ENCODE measurements at places on chromosomes 3 and 15.

DNA sequence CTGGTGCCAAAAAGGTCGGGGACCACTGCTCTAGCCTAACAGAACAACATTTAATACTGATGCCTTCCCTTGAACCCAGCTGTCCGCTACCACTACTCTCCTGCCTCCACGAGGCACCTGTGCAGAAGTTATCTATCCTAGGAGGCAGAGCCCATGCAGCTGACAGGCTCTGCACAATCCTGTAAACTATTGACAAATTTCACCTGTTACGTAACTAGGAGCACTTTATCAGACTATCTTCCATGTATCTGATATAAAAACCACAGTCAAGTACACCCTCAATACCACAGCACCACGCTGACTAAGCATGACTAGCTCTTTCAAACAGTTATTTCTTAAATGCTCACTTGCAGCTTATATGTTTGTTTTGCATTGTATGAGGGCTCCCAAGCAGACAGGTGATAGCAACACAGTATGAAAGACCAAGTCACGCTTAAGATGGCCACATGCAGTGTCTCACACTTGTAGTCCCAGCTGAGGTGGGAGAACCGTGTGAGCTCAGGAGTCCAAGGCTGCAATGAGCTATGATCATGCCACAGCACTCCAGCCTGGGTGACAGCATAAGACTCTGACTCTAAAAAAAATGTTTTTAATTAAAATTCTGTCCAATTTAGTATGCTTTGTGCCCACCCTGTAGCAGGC, 4.5 kb upstream of the IL17RC start:
- DNase-seq, result no peak

GRCh38 chr3:114902691-114903101, 244.4 kb downstream of the ZBTB20 start:
- no peak for DNase-seq

GRCh38 chr3:100719136-100719535, 9.8 kb downstream of the TFG start:
- DNase-seq, result no peak

DNA sequence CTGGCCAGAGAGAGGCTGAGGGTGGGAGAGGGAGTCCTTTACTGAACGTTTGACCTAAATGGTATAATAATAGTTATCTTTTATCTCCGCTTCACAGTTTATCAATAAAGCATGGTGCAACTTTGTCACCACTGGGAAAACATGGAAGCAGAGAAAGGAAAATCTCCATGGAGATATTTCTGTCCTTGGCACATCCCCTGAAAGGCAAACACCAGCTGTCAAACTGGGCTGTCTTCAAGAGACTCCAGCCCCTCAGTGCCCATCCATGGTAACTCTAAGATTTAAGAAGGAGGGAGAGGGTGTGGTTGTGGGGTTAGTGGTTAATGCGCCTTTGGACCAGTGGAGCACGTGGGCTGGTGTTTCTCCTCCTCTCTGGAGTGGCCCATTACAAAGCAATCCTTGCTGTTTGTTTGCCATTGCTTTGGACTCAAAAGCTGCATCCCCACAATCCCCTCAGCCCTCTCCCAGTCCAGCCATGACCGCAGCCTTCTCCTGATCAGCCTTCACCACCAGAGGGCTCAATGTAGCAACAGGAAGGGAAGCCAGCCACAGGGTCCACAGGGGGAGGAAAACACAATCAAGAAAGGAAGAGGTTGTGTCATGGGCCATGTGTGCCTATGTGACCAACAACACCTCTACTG, 38.2 kb upstream of the FAM174B start:
- no peak for DNase-seq

DNA sequence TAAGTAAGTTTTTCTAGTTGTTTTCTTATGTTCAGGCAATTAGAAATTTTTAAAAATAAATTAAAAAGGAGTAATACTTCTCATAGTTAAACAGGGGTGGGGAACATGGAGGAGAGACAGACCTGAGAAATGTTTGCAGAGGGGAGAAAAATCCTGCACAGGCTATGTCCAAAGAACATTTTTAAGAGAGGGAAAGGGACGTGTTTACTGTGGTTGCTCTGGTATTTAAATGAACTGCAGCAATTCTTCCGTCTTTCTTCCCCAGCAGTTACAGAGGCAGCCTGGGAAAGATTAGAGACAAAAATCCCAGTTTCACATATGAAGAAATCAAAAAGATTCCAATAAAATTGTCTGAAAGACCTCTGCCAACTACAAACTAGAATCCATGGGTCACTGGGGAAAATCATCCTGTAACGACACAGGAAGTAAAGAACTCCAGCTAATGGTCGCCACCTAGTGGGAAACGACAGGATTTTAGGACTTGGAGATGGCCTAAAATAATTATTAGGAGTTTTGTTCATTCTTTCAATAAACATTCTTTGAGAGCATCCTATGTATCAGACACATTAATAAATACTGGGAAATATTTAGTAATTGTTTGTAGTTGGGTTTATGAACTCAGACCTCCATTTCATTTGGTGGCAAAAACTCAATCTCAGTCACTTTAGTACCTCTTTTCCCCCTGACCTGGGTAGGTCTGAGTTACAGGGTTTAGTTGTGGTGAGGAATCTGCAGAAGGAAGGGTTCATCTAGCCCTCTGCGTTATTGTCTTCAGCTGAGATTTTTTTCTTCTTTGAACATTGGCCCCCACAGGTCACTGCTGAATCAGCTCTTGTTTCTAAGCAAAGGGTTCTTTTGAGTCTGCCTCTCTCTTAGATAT, 69.9 kb upstream of the GOLIM4 start:
- no peak for DNase-seq

DNA sequence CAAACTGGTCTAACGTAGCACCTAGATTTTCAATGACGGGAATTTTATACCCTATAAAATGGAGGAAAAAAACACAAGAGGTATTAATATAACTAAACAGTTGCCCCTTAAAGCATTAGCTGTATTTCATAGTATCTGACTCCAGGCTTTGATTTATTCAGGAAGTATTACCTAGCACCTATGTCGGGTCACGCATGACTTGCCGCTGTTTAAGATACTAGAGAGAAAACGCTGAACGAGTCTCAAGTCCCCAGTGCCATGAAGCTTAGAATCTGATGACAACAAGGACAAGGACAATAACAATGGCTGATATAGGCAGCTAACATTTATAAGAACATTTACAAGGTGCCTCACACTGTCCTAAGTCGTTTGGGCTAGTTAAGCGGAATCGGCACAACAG, 1.9 kb downstream of the SNRPA1 start:
- DNase-seq, result no peak

DNA sequence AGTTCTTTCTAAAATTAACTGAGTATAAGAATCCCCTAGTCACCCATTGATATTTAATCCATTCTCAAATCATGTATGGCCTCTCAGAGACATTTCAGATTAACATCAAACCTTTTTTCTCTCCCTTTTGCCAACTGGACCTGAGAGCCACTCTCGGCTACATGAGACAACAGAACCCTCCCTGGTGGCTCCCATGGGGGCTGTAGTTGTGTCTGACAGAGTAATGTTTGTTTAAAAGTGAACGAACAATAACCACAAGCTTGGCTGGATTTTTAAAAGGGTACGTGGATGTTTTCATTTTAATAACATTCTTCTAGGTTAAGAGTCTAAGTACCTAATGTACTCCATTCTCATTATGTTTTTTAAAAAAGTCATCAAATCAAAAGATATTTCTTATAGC, 37.1 kb downstream of the P3H2 start:
- DNase-seq, result no peak

DNA sequence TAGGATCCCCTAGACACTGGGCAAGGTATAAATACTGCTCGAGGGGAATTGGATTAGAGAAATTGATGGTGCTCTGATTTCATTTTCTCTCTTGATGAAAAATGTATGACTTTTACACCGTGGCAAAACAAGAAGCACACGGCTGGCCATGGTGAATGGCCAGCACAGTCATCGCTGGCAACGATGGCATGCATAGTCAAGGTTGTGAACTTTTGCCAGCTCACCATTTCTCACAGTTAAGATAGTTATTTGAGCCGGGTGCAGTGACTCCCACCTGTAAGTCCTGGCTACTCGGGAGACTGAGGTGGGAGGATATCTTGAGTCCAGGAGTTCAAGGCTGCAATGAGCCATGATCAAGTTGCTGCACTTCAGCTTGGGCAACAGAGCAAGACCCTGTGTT, 95.4 kb downstream of the HMG20A start:
- DNase-seq, result no peak

GRCh38 chr3:83076041-83076440, 1314.6 kb upstream of the GBE1 start:
- no peak for DNase-seq

DNA sequence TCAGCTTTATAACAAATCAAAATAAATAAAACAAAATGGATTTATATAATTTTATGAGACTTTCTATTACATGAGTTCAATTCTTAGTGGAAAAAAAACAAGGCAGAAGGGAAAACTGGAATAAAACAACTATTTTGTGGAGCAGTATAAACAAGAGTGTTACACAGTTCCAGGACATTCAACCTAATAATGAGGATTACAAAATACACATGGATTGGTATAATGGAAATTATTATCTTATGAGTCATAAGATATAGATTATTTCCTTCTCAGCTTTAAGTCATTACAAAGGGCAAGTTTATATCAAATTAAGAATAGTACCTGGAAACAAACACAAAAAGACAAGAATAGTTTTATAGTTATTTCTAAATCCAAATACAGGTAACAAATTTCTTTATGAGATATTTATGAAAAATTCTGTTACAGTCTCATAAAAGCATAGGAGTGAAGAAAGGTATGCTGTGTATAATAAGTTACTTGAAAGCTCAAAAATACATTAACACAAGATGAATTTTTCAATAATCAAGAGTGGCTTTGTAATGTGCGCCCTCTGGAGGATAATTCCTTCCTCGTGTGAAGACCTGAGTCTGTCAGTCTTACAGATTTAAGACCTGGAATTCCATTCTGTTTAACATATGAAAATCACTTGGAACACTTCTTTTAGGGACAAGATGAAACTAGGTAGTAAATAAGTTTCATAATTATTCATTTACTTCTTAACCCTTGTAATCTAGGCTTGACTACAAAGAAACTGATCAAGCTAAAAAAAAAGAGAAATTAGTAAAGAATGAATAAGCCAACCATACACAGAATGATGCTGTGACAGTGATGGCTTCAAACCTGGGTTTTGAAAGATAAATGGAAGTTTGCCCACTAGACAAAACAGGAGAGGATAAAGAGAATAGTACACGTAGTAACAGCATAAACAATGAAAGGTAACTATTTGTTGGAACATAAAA, 9.5 kb downstream of the COPS2 start:
- DNase-seq, result peak; percentile 21

GRCh38 chr3:43405888-43406642, 119.7 kb downstream of the SNRK start:
- DNase-seq, result no peak

DNA sequence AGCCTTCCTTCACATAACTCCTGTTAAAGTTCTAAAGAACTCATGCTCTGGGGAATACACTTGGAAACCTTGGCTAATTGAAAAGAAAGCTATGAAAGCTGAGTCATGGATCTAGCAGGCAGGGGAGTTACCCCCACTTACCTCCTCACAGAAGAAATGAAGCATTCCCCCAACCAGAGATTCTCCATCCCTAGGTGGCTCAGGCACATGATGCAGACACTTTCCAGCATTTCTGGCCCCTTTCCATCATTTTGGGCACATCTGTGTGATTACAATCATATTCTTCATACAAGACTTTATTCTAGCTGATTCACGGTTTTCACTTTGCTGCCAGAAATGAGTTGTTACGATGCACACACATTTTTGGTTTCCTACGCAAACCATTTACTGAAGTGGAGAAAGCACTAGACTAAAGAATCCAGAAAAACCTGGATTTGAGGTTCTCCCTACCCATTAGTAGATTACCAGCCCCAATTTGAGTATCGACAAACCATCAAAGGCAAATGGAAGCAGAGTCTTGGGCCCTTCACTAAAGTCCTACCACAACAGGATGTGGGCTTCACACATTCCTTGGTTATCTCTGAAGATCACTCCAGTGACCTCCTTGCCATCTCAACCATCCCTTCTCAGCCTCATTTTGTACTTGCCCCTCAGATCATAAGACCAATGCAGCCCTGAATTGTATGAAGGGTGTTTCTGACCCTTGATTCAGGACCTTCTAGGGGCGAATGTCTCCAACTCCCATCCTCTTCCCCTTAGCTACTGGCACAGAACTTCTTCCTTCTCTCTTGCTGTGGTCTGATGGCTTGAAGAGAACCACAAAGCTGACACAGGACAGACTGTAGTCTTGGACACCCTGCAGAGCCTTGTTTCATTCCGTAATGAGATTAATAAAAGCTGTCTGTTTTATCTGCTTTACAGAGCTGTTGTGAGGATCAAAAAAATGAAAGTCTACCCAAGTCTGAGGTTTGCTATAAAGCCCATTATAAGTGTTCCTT, 42.5 kb upstream of the SNRK start:
- DNase-seq, result no peak

- no peak for DNase-seq
These were observed 11.8 kb upstream of the C3orf70 start for GRCh38 chr3:185164428-185165217.

GRCh38 chr3:16379838-16380237, 114.8 kb downstream of the OXNAD1 start:
- DNase-seq, result no peak

DNA sequence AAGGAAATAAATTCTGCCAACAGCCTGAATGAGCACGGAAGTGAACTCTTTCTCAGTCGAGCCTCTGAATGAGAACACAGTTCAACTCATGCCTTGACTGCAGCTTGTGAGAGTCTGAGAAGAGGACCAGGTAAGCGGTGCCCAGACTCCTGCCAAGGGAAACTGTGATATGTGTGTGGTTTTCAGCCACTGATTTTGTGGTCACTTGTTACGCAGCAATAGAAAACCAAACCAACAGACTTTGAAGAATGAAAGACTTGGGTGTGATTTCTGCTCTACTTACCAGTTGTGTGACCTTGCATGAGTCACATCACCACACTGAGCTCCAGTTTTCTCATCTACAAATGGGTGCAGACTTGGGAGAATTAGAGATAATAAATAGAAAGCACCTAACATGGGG, 30.6 kb upstream of the FAM107A start:
- DNase-seq, result no peak

- no peak for DNase-seq
These were observed 32.2 kb downstream of the SLC6A11 start for GRCh38 chr3:10848261-10848660.

DNA sequence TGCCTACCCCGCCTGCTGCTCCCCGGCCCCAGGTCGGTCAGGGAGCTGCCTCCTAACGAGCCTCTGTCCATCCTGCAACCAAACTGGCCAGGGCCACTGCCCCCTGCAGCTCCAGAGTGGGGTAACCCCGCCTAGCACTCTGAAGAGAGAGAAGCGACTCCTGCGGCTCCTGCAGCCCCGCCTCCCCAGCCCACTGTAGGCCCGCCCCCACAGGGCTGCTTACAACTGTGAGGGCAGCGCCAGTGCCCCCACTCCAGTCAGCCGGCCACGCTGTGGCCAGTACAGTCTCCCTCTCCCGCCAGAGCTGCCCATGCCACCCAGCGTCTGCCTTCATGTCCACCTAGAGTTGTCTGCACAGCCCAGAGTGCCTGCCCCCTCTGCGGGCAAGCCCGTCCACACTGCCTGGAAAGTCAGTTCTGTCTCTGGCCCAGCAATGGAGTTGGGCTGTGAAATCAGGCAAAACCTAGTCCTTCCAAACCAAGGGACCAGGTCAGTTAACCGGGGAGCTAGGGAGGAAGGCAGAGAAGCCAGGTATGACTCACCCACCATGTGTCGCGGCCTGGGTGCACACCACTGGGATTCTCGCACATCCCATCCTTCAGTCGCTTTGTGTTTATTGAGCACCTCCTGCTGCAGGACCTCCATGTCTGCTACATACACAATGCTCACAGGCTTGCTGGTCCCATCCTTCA, 2.4 kb downstream of the UCN2 start:
- no peak for DNase-seq

- no peak for DNase-seq
These were observed 20.0 kb downstream of the RIOX2 start for GRCh38 chr3:97952280-97952679.

Data from effector CD4-positive, alpha-beta T cell (primary cell).